ENCODE measurements at places on chromosomes 1 and 21. TPM values are rescaled to one million over a fixed set of nuclear protein-coding genes. Genes with fewer than 3 reads are reported as not detected.

GRCh38 chr1:177922209-177922608, 47.6 kb downstream of the SEC16B start:
- no peak for DNase-seq

- no peak for DNase-seq
These were observed 15.2 kb downstream of the ADCY10 start for GRCh38 chr1:167898578-167899222.

The C1orf94 gene
- total RNA-seq: not detected

The S100A16 gene
- total RNA-seq: 59.7 TPM

The CC2D1B gene
- 16.8 TPM for total RNA-seq

DNA sequence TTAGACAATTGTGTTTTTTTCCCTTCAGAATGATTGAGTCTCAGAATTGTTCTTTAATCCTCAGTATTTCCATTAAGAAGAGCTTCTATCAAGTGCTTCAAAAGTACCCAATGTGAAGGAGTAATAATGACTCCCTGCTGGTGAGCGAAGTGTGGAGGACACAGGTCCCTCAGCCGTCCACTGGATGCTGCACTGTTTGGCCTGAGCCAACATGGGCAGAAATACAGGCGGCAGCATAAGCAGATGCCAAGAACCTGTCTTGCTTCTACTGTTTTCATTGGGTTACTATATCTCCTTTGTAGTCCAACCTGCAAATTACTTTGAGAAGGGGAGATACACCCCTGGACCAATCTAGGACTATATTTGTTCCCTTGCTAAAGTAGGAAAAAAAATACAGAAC, 55.3 kb upstream of the DPH5 start:
- DNase-seq: no peak

The NBPF6 gene
- total RNA-seq: not detected
